ENCODE measurements at places on chromosomes 4 and X.

- DNase-seq = no peak
These were observed 58.5 kb upstream of the TTC29 start for GRCh38 chr4:147003956-147004809.

GRCh38 chr4:15832523-15833451 lies 54.7 kb downstream of the CD38 start:
- DNase-seq = no peak

DNA sequence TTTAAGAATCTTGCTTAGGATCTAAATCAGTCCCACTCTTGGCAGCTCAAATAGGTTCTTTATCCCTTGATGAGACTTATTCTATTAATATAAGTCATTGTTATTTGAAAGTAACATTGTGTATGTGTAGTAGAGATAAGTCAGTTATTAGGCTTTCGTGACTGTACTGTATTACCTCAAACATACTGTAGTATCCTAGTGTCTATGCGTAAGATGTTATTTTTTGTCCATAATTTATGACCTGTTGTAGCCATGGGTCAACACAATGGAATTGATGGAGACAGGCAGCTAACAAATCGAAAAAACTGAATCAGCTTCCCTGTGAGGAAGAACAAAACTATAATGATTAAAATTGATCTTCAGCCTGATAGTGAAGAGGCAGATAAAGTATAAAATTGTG lies 41.8 kb downstream of the CLCN3 start:
- DNase-seq = no peak

GRCh38 chr4:24477919-24478318 lies 106.4 kb downstream of the DHX15 start:
- no peak for DNase-seq

GRCh38 chr4:135191596-135191995 lies 990.0 kb upstream of the PABPC4L start:
- no peak for DNase-seq

DNA sequence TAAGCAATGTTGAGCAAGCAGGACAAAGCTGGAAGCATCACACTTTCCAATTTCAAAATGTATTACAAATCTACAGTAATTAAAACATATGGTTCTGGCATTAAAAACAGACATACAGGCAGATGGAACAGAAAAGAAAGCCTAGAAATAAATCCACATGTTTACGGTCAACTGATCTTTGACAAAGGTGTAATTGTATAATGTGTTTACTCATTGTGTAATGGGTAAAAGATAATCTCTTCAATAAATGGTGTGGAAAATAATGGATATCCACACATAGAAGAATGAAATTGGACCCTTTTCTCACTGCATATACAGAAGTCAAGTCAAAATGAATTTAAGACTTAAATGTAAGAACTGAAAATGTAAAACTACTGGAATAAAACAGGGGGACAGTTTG lies 394.2 kb downstream of the ANKRD50 start:
- DNase-seq = no peak

DNA sequence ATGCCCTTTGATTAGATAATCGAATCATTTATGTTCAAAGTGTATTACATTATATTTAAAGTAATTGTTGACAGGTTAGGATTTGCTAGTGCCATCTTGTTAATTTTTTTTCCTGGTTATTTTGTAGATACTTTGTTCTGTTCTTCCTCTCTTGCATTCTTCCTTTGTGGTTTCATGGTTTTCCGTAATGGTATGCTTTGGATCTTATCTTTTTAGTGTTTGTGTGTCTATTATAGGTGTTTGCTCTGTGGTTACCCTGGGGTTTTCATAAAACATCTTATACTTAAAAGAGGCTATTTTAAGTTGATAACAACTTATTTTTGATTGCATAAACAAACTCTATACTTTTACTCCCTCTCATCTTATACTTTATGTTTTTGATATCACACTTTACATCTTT lies 108.2 kb upstream of the SRD5A3 start:
- DNase-seq = no peak

DNA sequence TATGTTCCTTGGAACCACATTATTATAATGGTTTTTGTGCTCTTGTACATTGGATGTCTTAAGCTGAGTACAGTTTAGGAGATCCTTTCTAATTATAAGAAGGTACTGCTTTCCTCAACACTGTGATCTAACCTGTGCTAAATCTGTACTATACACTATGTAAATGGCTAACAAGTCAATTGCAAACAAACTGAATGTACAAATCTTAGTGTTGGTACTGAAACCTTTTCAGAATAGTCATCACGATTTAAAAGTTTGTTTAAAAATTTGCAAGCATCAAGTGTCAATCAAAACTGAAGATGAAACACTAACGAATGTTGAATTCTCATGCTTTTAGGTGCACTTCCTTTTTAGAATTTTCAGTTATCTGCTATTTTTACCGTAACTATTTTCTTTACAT lies 2090.4 kb upstream of the TENM3 start:
- no peak for DNase-seq

DNA sequence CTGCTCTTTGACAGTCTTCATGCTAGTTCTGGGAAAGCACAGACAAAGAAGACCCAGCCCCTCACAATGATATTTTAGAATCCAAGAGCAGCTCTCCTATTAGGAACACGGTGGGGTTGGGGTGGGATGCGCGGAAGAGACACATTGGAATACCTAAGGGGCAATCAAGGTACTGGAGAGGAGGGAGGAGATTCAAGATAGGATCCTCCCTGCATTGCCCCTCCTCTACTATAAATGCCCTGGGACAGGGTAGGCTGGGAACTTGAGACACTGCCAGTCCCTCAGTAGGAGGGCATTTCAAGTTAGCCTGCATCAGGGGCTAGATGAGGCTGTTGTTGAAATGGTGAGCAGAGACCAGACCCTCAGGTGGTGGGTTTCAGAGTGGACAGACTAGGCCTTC lies 5.1 kb downstream of the MAGEB17 start:
- no peak for DNase-seq
